Activated CD4-positive, alpha-beta T cell treated with anti-CD3 and anti-CD28 coated beads, Interleukin-10, Interleukin-2, amounts not matched to agents 100 ng/mL and 50 ng/mL, durations not matched to agents 16 hours and 8 hours (primary cell): ENCODE measurements at places on chromosomes 12 and 14.
A peak's percentile ranks its signal among the peaks of the same experiment; 100 is the strongest.

GRCh38 chr14:29636870-29637269, 290.8 kb downstream of the PRKD1 start:
- no peak for DNase-seq

- no peak for DNase-seq
These were observed 16.5 kb downstream of the UBE3B start for GRCh38 chr12:109493938-109494337.

DNA sequence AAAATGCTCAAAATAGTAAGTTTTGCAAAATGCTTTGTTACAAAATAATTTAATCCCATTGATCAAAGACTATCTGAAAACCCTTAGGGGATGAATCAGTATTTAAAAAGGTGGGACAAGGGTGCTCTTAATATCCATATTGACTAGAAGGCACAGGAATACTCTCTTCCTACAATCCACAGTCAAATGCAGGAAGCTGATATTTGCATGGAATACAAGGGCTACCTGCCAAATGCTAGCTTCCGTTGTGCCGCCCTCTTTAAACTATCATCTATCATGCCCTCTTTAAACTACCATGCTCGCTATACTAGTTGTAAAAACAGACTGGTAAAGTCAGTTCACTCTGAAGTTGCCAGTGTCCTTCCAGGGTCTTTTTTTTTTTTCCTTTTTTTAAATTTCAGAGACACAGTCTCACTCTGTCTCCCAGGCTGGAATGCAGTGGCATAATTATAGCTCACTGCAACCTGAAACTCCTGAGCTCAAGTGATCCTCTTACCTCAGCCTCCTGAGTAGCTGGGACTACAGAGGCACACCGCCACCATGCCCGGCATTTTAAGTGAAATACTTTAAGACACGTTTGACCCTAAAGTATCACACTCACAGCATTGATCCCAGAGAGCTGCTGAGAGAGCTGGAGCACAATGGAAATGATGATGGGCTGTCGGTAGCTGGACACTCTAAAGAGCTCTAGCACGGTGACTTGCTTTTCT, 6.7 kb downstream of the SLC2A3 start:
- DNase-seq: no peak

GRCh38 chr12:93639406-93639805, 37.8 kb upstream of the CRADD start:
- no peak for DNase-seq

DNA sequence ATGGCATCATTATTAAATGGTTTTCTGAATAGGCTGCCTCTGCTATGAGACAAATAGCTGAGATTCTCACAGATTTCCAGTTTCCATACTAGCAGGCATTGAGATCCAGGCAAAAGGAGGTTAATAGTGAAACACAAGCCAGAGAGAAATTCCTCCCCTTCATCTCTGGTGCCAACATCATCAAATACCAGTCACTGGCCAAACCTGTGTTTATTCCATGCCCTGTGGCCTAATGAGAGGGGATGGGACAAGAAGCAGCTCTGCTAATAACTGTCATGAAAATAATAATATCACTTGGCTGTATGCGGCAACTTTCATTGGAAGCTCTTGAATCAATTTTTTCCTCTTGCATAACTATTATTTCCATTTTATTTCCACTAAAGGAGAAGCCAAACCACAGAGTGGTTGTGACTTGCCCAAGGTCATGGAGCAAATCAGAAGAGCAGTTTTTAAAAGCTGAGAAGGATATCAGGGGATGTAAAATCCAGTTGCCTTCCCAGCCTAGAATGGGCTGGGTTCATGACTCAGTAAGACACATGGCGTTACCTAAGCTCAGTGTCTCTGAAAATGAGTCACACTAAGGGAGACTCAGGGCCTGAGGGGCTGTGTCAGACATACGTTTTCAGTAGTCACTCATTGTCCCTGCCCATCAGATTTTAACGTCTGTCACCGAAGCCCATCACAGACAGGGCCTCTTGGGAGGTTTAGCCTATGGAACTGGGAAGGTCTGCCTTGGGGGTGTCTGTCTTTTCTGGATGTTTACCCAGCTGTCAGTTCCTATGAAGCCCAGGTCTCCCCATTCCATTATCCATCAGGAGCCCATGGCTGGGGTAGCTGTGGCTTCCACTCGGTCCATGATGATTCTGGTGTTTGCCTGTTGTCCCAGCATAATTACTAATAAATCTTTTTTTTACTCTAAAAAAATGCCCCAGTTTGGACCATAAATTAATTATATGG, 208.8 kb upstream of the EEA1 start:
- peak; percentile 29 for DNase-seq

GRCh38 chr12:50603817-50604639, 99.2 kb downstream of the DIP2B start:
- DNase-seq: no peak

DNA sequence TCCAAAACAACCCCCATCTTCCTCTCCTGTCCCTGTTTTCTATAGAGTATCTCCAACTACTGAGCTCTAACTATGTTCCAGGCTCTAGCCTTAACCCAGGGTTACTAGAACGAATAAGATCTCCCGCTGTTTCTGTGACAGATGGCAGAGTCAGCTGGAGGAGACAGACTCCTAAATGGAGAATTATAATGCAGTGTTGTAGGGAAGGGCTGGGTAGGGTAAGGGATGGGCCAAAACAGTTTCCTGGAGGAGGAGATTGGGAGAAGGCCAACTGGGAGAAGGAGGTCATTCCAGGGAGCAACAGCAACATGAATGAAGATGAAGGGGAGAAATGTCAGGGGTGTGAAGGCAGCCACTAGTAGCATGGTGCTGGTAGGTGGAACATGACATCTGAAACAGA, 73.4 kb upstream of the ANO4 start:
- DNase-seq: no peak

- no peak for DNase-seq
These were observed 810.5 kb upstream of the LRFN5 start for GRCh38 chr14:40796168-40796567.

- no peak for DNase-seq
These were observed 39.7 kb downstream of the LRIG3 start for GRCh38 chr12:58880639-58881038.

DNA sequence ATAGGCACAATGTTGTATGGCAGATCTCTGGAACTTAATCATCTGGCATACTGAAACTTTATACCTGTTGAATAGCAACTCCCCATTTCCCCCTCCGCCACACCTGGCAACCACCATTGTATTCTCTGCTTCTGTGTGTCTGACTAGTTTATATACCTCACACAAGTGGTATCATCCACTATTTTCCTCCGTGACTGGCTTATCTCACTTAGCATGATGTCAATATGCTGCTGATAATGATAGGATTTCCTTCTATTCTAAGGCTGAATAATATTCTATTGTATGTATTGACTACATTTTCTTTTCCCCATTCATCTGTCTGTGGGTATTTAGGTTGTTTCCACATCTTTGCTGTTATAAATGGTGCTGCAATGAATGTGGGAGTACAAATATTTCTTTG, 21.5 kb downstream of the BRMS1L start:
- no peak for DNase-seq

GRCh38 chr14:104298458-104298857, 160.1 kb downstream of the KIF26A start:
- DNase-seq: no peak

GRCh38 chr14:72104011-72104613, 171.9 kb downstream of the RGS6 start:
- peak; percentile 58 for DNase-seq

GRCh38 chr12:47753021-47754001, 5.4 kb downstream of the RAPGEF3 start:
- no peak for DNase-seq

DNA sequence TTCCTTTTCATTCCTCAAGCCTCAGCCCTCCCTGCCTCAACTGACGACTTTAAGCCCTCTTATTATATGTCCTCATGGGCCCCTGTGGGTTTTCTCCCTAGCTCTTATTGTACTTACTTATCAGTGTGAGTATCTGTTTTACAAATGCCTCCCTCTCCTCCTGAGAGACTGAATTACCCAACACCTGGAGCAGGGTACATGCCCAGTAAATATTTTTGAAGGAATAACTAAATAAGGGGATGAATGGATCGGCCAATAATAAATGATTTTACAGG, 95.8 kb upstream of the SLC35F4 start:
- no peak for DNase-seq

DNA sequence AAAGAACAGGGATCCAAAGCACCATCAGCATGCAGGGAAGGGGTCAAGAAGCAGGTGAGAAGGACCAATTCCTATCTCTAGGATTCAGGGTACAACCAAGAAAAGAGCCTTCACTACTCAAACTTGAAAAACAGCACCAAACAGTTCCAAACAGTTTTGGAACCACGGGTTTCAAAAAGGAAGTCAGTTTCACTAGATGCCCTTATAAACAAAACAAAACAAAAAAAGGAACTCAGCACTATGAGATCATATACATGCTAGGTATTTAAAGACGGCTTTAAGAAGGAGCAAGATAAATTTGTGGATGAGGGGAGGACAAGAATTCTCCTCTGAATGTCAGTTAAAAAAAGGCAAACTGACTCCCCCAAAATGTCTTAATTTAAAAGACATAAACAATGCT, 6.0 kb downstream of the INSM2 start:
- no peak for DNase-seq

- no peak for DNase-seq
These were observed at the start of gene CRIP2 for GRCh38 chr14:105474483-105475268. Gene CRIP2, plus strand, starts transcription at chr14:105474821. Its CDS starts 42 bp downstream, at chr14:105474863.

GRCh38 chr12:125533434-125534029, 468.3 kb downstream of the AACS start:
- peak; percentile 47 for DNase-seq

DNA sequence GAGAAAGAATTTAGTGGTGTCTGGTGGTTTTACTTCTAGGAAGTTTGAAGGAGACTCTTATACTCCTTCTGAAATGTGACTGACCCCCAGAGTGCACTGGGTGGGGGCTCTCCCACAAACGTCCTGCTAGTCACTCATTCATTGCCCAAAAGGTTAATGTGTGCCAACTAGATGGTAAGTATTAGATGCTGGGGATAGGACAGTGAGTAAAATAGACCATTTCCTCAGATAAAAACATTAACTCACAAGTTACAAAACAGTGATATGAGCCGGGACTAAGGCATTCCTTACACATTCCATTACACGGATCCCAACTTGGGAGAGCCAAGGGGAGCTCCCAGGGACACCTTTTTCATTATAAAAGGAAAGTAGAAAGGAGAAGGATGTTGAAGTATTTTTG, 185.1 kb downstream of the ATXN7L3B start:
- DNase-seq: no peak

- no peak for DNase-seq
These were observed 442 bp downstream of the FLVCR2 start for GRCh38 chr14:75578786-75579337.

GRCh38 chr12:123705935-123706334, 6.2 kb upstream of the ATP6V0A2 start:
- peak; percentile 16 for DNase-seq

DNA sequence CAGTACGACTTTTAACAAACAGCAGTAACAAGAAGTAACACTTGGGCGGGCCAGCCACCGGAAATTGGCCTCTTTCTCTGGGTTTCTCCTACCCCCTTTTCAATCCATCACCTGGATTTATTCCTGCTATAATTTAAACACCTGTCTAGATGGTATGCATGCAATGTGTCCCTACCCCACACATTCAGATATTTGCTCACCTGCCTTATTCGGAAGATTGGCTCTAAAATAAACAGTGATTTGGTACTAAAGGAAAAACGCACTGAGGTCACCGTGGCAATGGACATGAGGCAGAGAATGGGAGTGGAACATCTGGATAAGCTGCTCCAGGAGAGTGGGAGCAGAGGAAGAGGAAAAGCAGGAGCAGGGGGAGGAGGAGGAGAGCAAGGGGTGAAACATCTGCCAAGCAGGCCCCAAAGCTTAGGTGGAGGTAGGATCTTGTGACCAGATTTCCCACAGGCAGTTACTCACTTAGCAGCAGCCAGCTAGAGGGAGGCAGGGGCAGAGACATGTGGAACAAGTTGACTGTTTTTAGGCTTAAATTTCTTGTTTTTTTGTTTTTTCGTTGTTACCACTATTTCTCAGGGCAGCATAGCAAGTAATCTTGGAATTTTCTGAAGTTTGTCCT, 150.9 kb downstream of the TTLL5 start:
- DNase-seq: no peak

DNA sequence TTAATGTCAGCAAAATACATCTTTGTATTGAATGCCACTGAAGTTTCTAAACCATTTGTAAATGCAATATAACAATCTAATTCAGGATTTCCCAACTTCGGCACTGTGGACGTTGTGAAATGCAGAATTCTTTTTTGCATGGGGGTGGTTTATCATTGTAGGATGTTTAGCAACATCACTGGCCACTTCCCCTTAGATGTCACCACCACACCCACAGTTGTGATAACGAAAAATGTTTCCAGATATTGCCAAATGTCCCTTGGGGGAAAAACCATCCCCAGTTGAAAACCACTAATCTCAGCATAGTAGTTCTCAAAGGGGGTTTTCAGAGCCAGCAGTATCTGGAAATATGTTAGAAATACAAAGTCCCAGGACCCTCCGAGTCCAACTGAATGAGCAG, 203.3 kb downstream of the NAV3 start:
- DNase-seq: no peak

DNA sequence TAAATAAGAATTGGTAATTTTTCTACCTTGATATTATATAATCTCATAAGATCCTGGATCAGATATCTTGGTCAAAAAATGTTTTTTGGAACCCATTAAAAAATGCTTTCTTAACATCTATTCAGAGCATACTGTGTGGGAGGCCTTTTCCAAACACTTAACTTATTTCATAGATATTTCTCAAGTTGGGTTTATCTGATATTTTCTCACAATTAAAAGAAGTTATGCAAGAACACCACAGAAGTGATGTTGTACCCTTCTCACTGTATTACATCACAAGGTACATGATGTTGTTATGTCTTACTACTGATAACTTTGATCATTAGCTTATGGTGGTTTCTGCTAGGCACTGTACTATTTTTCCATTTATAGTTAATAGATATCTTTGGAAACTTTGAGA, 23.4 kb upstream of the PRPF39 start:
- DNase-seq: no peak

- DNase-seq: no peak
These were observed 51.0 kb upstream of the TBX3 start for GRCh38 chr12:114735011-114735410.

- no peak for DNase-seq
These were observed 688 bp downstream of the ZNF26 start for GRCh38 chr12:132986885-132987225.
